Stimulated activated CD4-positive, alpha-beta T cell treated with anti-CD3 and anti-CD28 coated beads, TNF-alpha, amount 100 ng/mL, for 1 hour (primary cell): ENCODE measurements at places on chromosomes 7 and 10.

DNA sequence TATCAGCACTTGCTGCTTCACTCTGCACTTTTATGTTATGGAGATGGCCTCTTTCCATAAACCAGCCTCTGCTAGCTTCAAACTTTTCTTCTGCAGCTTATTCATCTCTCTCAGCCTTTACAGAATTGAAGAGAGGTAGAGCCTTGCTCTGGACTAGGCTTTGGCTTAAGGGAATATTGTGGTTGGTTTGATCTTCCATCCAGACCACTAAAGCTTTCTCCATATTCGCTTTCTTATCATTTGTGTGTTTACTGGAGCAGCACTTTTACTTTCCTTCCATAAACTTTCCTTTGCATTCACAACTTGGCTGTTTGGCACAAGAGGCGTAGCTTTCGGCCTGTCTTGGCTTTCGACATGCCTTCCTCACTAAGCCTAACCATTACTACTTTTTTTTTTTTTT lies 23.6 kb downstream of the DYDC2 start:
- no peak for DNase-seq

DNA sequence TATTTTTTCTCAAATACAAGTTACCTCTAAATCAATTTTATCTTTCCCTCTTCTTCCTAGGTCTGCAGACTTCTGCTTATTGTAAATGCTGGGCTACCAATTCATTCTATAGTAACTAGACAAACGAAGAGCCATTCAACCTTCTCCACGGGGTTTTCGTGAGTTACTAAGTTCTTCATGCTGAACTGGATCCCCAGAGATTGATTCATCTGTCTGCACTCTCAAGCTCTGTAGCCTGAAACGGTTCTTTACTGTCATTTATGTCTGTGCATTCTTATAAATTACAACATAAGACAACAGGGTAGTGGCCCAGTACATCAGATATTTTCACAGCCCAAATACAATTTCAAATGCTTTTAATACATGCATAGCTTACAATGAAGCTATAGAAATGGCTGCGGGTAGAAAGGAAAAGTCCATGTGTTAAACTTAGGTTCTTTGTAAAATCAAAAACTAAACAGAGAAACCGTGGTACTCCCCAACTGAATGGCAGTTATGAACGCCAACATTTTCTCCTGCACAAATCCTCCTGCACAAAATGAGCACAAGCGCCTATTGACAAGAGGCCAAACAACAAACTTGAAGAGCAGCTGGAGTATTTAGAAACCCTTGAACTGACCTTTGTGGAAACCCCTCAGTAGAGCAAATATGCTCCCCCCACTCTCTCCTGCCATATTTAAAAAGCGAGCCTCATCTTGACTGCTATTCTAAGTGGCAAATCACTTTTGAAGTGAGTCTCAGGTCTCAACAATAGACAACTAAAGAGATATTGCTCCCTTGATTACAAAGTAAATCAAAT lies 20.7 kb downstream of the LAMB1 start:
- no peak for DNase-seq

DNA sequence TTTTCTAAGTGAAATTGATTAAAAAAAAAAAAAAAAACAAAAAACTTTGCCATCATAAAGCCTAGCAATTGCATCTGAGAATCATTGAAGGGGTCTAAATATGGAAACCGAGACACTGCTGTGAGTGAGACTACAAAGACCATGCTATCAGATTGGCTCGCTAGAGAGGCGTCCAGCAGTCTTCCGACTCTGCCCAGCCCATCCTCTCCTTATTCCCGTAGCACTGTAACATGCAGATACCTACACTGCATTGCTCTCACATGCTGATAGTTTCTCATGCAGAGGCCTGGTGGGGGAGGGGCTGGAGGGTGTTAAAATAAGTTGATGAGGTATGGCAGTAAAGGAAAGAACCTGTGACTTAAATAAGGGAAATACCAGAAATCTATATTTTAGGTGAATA lies 130.7 kb downstream of the NRF1 start:
- DNase-seq = no peak

DNA sequence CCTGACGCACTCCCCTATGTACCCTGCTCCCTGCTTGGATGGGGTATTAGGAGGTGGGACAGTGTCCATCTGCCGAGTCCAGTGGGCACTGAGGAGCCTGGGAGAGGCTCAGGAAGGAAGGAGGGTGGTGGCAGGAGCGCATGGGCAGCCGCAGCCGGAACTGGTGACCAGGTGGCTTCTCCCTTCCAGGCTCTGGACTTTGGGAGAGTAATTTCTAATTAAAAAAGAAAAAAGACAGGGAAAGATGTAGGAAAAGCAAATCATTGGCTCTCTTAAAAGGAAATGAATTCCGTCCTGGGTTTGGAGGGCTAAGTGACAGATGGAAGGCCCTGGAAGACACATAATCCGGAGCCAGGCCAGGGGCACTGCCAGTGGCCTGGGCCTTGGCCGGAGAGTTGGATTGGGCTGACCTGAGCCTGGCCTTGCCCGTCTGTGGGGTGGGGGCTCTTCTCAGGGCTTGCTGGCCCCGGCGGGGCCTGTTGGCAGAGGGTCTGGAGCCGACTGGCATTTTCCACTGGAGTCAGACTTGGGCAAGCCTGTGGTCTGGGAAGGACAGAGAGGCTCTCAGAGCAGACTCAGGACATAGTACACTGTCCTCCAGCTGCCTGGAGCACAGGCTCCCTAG lies 63.0 kb downstream of the NEURL1 start:
- DNase-seq = no peak

DNA sequence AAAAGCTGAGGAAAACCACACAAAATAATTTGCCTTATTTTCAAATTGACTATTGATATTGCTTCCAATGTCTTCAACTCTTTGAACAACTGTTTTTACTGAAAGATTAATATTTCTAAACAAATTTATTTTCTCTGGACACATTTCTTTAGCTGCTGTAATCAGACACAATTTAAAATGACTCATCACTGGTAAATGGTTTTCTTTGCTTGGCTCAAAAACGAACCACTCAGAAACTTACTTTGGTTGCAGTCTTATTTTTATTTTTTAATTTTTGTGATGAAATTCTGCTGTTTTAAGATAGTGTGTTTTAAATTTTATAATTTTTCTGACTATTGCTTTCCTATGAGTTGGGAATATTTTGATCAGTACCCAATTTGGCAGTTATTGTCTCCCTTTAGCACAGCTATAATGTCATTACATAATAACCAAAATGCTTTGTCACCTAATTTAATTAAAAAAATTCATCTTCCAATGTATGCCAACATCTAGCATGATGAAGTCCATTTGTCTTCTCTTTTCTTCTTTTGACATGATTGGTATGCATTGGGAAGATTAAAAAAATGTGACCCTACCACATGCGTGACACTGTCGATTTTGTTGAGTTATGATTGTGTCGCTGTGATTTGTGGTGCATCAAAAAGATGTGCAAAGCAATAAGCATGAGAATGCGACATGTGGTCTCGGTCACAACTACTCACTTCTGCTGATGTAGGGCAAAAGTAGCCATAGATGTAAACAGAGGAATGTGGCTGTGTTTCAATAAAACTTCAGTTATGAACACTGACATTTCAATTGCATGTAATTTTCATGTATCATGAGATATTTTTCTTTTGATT lies 222.3 kb downstream of the SUGCT start:
- no peak for DNase-seq

GRCh38 chr10:57775250-57775649 lies 492.4 kb downstream of the IPMK start:
- no peak for DNase-seq

- DNase-seq = no peak
These were observed 3.6 kb downstream of the TMEM254 start for GRCh38 chr10:80081801-80082750.

GRCh38 chr7:41003611-41003940 lies 699.3 kb downstream of the INHBA start:
- DNase-seq = no peak

DNA sequence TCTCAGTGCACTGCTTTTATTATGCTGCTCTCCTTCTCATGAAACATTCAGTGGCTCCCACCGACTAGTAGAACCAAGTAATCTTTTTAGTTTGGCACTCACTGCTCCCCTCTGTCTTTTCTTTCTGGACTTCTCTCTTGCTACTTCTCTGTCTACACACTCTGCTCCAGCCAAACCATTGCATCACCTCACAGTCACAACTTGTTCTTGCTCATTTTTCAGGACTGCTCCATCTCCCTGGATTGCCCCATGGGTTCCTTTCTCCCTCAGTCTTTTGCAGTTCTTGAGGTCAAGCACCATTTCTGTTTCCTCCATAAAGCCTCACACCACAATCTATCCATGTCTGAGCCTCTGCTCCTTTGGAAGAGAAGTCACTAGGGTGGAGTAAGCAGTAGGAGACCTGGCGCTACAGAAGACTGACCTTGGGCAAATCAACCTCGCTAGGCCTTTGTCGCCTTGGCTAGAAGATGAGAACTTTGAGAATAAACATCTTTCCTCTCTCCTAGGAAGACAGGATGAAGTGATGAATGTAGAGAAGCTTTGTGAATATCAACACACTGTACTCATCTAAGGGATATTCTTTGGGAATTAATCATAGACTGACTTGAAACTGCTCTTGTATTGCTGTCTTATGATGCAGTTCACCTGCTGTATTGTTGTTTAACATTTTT lies 186.2 kb downstream of the LRMDA start:
- DNase-seq = no peak

- no peak for DNase-seq
These were observed 4.0 kb upstream of the ADAP1 start for GRCh38 chr7:958221-959200.

DNA sequence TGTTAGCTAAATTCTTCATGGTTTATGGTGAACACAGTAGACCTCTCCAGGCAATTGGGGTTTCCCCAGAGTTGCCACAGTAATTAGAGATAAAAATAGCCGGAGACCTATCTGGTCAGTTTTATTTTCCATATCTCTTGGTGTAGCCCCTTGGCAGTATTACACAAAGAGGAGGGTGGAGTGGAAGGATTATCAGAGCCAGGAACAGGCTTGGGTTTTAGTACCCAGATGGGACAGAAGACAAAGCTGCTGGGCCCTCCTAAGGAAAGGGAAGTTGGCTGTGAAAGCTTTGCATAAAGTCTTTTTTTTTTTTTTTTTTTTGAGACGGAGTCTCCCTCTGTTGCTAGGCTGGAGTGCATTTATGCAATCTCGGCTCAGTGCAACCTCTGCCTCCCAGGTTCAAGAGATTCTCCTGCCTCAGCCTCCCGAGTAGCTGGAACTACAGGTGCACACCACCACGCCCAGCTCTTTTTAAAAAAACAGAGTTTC lies 9.7 kb downstream of the ZSCAN21 start:
- no peak for DNase-seq

- no peak for DNase-seq
These were observed 35.0 kb downstream of the SH3PXD2A start for GRCh38 chr10:103820101-103821062.

DNA sequence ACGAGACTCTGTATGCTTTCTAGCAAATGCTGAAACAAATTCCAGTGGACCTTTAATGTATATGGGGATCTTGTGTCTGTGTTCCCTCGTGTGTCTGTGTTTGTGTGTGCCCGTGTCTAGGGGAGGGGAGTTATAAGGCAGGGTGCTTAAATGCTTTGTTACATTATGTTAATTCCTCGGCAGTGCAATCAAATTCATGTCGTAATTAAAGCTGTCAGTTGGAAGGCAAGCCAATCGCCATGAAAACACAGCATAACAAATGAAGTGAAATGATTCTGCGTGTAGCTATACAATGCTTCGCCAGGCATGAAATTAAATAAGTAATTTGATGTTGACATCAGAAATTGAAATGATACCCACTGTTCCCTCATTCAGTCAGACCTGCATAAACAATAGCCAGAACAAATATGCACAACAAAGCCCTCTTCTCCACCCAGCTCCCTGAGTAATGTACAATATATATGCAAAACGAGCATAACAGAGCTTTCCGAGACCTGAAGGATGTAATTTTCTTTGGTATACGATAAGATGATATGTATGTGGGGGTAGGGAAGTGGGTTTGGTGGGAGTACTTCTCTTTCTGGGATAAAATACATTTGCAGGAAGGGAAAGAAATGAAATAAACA lies 534.1 kb downstream of the AUTS2 start:
- DNase-seq = no peak

GRCh38 chr10:75121322-75121721 lies 9.9 kb downstream of the SAMD8 start:
- no peak for DNase-seq

DNA sequence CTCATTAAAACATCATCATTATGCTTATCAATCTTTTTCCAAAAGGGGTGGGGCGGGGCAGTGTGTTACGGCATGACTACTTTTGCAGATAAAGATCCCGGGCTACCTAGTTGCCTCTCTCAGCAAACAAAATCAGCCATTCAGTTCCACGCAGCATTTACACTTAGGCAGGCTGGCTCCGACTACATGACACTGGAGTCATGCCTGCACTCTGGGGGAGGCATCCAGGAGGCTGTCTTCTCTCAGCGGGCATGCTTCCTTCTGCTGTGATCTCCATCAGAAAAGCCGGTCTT lies 193.9 kb upstream of the TCF7L2 start:
- DNase-seq = no peak

DNA sequence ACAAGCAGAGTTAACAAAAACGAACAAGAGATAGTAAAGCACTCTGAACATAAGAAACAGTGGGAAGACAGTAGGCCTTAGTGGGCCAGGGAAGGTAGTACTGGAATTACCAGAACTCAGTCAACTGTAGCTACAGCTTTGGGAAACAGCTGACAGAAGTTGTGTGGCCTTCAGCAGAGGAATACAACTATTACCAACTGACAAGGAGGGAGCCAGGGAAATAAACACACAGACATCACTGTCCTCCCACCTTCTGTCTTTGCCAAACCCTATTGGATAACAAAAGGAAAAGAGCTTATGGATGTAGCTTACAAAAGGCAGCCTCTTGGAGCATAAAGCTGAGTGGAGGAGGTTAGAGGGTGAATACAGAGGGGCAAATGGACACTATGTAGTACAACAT lies 15.4 kb downstream of the MICU1 start:
- DNase-seq = no peak

GRCh38 chr10:111344804-111345203 lies 268.0 kb downstream of the ADRA2A start:
- DNase-seq = no peak

DNA sequence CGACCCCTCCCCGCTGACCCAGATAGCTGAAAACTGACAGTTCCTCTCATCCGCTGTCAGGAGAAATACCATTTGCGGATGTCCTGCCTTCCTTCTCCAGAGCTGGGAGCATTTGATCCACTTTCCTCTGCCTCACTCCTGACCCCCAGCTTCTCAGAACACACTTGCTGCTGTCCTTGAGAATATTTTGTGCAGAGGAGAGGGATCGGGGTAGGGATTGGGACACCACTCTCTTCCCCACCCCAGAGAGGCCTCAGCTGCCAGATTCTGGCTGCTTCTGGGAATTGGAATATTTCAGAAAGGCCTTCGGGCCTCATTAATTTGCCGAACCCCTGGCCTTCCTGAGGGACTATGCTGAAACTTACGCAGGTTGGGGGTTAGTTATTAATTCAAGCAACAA lies 97.0 kb downstream of the C10orf105 start:
- no peak for DNase-seq

- DNase-seq = no peak
These were observed 24.1 kb upstream of the PROSER2 start for GRCh38 chr10:11798845-11799735.

DNA sequence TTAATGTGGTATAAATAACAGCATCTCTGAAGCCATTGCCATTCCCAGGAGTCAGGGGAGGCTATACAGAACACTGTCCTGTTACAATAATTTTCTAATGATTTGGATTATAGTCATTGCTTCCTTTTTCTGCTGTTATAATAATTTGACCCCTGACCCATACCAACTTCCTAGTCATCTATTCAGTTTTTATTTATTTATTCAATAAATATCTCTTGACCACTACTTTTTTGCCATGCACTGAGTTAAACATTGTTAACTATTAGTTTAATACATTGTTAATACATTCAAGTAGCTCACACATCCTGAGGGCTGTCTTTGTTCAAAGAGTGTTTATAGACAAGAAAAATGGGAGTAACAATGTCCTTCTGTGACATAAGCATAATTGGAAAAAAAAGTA lies 235.5 kb upstream of the MEOX2 start:
- no peak for DNase-seq
